Esophagus squamous epithelium (tissue), 5 donors: ENCODE measurements at places on chromosomes 6 and 20. TPM values are rescaled to one million over a fixed set of nuclear protein-coding genes. Genes with fewer than 3 reads are reported as not detected.
A peak's percentile ranks its signal among the peaks of the same experiment; 100 is the strongest.

DNA sequence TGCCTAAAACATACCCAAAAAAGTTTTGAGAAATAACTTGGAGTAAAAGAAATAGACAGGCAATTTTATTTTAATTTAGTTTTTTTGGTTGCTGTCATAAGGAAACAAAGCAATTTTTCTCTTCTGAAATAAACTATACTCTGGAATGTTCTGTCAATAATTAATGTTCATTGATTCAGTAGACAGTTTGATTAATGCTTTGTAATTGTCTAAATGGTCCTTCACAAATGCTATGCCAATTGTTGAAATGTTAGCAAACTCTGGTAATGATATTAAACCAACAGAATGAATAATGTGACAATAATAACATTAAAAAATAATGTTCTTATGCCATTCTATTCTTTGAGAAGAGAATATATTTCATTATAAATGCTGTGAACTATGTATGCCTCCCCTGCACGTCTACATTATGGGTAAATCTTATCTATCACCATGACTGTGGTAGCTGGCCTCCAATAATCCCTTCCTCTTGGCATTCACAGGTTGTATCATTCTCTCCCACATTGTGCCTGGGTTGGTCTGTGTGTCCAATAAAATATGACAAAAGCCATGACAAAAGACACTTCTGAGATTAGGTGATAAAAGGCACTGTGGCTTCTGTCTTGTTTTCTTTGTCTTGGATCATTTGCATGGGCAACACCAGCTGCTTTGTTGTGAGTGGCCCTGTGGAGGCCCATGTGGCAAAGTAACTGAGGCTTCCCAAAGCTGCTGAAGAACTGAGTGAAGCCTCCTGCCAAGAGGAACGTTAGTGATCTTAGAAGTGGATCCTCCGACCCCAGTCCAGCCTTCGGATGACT lies 25.1 kb downstream of the IL20RA start:
- no peak overlapping the region for H3K4me3 ChIP-seq
- H3K27me3 ChIP-seq: peaks cover 4% of the 10 kb centered on the region
- H3K27ac ChIP-seq: no peak overlapping the region
- DNase-seq: no peak
- no peaks in the 10 kb centered on the region for H3K4me1 ChIP-seq

DNA sequence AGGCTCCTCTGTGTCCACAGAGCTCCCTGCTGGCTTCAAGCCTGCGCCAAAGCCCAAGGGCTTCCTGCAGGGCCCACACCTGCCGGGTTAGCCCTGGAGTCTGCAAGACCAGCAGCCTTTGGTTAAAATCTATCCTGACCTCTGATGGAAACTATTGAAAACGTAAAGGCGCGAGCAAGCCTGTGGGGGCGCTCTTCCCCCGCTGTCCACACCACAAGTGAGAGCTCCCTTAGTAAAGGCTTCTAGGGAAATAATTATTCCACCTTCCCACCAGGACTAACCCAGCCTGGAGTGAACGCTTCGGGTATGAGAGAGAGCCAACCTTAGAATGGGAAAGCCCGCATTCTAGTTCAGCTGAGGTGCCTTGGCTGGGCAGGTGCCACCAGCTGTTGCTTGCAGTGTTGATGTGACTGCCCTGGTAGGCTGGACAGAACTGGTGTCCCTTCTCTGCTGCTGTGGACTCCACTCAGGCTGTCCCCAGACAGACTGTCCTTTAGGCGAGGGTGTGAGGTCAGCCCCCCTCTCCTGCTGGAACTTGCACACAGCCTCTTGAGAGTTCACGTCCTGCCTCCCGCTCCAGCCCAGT lies 68.7 kb downstream of the SYTL3 start:
- no peak overlapping the region for H3K27ac ChIP-seq
- no peak for DNase-seq
- no peaks in the 10 kb centered on the region for H3K27me3 ChIP-seq
- peaks cover 28% of the 10 kb centered on the region for H3K4me1 ChIP-seq

GRCh38 chr6:137926207-137926731 lies 59.2 kb downstream of the TNFAIP3 start:
- peaks cover 33% of the 10 kb centered on the region for H3K4me1 ChIP-seq
- no peak overlapping the region for H3K4me3 ChIP-seq
- DNase-seq: no peak
- no peaks in the 10 kb centered on the region for H3K27me3 ChIP-seq
- no peaks in the 10 kb centered on the region for H3K36me3 ChIP-seq
- no peak overlapping the region for H3K27ac ChIP-seq

GRCh38 chr20:63090682-63091571 lies 84.2 kb upstream of the BHLHE23 start:
- no peaks in the 10 kb centered on the region for H3K36me3 ChIP-seq
- H3K4me1 ChIP-seq: no peaks in the 10 kb centered on the region
- DNase-seq: no peak
- H3K4me3 ChIP-seq: no peak overlapping the region
- no peak overlapping the region for H3K27ac ChIP-seq

DNA sequence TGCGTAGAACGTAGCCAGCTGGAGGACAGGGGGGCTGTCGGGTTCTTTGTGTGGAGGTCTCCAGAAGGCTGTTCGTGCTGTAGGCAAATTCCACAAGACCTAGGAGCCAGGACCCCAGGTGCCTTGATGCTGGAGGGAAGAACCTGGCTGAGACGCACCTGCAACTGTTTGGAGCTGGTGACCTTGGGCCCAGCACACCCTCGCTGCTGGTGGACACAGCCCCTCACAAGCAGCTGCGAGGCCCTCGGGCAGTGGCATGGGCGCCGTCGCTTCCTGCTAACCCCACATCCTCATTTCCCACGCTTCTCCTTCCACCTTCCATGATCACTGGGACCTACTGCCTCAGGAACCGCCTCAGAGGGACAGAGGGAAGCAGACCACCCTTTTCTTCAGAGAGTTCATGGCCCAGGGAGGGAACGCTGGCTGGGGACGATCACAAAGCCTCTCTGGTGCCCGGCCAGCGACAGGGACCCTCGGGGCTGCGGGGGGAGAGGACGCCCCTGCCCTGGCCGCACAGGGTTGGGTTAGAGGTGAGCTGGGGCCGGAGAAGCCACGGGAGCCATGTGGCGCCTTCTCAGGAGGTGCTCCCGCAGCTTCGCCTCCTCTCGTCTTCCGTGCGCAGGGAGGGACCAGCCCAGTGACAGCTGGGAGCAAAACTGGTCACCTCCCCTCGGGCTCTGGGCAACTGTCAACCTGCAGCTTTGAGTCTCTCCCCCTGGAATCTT lies 18.4 kb downstream of the DLL1 start:
- peaks cover 32% of the 10 kb centered on the region for H3K4me1 ChIP-seq
- H3K27ac ChIP-seq: no peak overlapping the region
- no peaks in the 10 kb centered on the region for H3K36me3 ChIP-seq
- no peaks in the 10 kb centered on the region for H3K27me3 ChIP-seq

- no peaks in the 10 kb centered on the region for H3K4me1 ChIP-seq
- DNase-seq: no peak
- no peaks in the 10 kb centered on the region for H3K27me3 ChIP-seq
- H3K36me3 ChIP-seq: no peaks in the 10 kb centered on the region
These were observed 125.6 kb downstream of the TSHZ2 start for GRCh38 chr20:53097791-53098190.

DNA sequence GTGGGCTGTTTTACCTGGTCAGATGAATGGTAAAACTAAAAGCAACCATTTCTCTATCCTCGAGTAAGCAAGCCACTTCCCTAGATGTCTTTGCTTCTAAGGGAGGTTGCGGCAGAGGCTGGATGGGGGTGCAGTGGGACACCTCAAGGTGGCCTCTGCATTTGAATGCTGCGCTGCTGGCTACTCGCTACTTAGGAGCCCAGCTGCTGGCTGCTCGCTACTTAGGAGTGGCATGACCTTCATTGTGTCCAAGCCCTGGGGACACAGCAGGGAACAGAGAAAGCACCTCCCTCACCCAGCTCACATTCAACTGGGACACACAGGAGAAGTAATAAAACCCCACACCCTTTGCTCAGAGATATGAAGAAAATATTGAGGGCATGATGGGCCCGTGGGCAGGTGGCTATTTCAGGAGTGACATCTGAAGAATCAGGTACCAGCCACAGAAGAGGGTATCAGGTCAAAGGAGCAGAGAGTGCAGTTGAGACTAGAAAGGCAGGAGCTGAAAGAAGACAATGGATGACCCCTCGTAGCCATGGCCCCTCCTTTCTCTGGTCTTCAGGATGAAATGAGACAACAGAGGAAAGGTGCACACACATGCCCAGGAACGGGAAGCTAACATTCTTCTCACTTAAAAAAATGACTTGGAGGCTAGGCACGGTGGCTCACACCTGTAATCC lies 149.4 kb downstream of the ZMYND8 start:
- no peaks in the 10 kb centered on the region for H3K27me3 ChIP-seq
- no peak overlapping the region for H3K27ac ChIP-seq
- no peak overlapping the region for H3K4me3 ChIP-seq
- no peak for DNase-seq
- no peaks in the 10 kb centered on the region for H3K4me1 ChIP-seq
- H3K36me3 ChIP-seq: no peaks in the 10 kb centered on the region

GRCh38 chr6:7545316-7546019 lies 4.0 kb downstream of the DSP start:
- H3K4me1 ChIP-seq: peaks cover 66% of the 10 kb centered on the region
- no peaks in the 10 kb centered on the region for H3K36me3 ChIP-seq
- H3K27ac ChIP-seq: peak overlapping the region; percentile 96
- H3K4me3 ChIP-seq: peak overlapping the region; percentile 68
- no peak for DNase-seq

The COL21A1 gene
- total RNA-seq: 1.8 TPM

The FAM110A gene
- 15.3 TPM for total RNA-seq

The TP53TG5 gene
- total RNA-seq: not detected
